ENCODE measurements at places on chromosomes 6 and 20.

GRCh38 chr6:41063884-41064285 lies 8.3 kb downstream of the OARD1 start:
- no peak for DNase-seq

GRCh38 chr20:14288341-14289330 lies 48.8 kb downstream of the FLRT3 start:
- peak; percentile 53 for DNase-seq

DNA sequence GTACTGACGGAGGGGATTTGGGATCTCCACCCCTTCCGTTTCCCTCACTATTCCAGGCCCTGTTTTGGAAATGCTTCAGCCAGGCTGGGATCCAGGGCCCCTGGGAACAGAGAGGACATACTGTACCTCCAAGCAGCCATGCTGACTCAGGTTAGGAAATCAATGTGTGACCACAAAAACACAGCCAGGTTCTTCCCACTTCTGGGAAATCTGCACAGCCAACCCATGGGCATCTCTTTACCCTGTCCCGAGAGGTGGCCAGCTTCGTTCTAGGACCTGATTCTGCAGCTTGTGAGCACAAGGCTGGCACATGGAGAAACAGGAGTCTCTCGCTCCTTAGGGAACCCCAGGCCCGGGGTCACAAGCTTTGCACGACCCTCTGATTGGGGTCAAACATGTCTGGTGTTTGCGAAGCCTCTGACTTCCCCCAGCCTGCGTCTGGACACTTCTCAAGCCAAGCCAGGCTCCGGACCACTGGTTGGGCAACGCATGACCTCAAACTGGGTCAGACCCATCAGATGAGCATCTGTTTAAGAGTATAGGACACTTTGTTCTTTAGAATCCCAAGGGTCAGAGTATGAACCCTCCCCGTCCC lies 8.3 kb upstream of the TTPAL start:
- DNase-seq: peak; percentile 71

GRCh38 chr20:5663396-5663795 lies 86.8 kb upstream of the SHLD1 start:
- DNase-seq: no peak

GRCh38 chr6:2086326-2086965 lies 159.0 kb downstream of the GMDS start:
- DNase-seq: no peak

DNA sequence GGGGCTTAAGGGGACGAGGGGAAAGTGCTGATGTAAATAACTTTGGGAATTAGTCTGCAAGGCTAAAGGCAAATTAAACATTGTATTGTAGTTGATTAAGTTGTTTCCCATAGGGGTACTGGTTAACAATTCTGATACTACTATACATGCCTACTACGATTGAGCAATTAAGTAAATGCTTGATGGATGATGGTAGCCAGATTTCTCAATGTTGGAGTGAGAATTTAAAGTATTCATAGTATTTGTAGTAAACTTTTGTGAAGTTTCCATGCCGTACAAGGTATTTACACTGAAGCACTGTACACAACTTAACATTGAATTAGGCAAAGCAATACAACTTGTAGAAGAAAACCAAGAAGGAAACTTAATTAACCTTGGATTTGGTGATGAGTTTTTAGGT lies 852.3 kb downstream of the QKI start:
- no peak for DNase-seq

DNA sequence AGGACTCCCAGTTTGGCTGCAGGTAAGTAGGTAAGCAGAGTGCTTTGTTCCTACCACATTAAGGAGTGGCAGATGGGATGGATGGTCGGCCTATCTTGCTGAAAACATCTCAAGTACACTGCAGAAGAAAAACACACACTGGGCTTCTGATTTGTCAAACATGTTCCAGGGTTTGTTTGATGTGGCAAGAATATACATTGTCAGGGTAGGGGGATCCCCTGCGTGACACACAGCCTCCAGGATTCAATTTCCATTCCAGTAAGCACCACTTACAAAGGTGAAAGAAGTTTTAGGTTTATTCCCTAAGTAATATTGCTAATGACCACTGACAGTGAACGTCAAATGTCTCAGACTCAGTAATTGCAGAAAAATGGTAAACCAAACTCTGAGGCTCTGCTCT lies 26.0 kb upstream of the KIF16B start:
- DNase-seq: no peak

- DNase-seq: no peak
These were observed 86.2 kb downstream of the RAMACL start for GRCh38 chr6:166500246-166500645.

GRCh38 chr20:22776369-22776768 lies 192.0 kb upstream of the FOXA2 start:
- DNase-seq: no peak

DNA sequence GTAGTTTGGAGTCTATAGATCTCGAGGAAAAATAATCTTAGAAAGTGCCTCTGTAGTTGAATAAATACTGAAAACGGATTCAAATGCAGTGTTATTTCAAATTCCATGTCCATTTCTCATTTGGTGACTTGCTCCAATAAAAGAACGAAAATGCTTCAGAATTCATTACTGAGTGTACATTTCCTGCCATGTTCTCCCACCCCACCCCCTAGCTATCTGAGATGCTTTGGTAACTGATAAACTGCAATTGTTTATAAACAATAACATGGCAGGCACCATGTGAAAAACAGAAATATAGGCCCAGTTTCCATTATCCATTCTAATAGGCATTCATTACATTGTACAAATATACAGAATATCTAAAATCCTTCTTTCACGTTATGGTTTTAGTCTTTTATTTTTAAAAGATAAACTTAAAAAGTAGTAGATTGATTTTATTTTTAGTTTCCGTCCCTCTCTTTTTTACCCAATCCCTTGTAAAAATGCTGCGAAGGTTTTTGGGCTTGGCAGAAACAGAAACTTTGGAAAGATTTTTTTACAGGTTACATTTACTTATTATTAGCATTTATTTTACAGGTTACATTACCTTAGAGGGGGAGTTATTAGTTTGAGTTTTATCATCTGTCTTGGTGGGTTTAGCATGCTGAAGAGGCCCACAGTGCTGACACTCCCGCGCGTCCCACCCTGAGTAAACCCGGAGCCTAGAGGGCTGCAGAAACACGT lies 1.5 kb downstream of the FAM162B start:
- no peak for DNase-seq

GRCh38 chr6:126897758-126898157 lies 220.7 kb upstream of the RSPO3 start:
- DNase-seq: no peak

- peak; percentile 68 for DNase-seq
These were observed 19.7 kb downstream of the TIAM2 start for GRCh38 chr6:155014670-155015300.

- no peak for DNase-seq
These were observed 524.9 kb downstream of the PHF3 start for GRCh38 chr6:64160486-64160885.

GRCh38 chr20:39631557-39631956 lies 669.4 kb downstream of the DHX35 start:
- peak; percentile 24 for DNase-seq

DNA sequence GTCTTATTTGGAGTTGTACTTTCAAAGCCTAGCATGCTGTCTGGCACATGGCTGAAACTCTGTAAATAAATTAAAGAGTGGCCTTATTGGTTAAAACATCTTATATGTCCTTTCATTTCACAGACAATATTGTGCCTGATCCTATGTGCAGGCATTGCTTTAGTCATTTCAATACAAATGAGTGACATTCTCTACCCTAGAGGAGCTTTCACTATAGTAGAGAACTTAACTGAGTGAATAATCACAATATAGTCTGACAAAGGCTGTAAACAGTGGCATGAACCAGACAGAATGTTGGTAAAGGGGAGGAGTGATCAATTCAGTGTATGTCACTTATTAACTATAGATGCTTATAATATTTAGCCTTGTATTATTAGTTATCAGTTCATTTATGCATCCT lies 481.8 kb downstream of the TFAP2B start:
- DNase-seq: no peak
